ENCODE measurements at places on chromosomes 2 and 18.
A peak's percentile ranks its signal among the peaks of the same experiment; 100 is the strongest.

- no peak for DNase-seq
Observed at GRCh38 chr18:51611326-51611725, 413.8 kb upstream of the MEX3C start.

DNA sequence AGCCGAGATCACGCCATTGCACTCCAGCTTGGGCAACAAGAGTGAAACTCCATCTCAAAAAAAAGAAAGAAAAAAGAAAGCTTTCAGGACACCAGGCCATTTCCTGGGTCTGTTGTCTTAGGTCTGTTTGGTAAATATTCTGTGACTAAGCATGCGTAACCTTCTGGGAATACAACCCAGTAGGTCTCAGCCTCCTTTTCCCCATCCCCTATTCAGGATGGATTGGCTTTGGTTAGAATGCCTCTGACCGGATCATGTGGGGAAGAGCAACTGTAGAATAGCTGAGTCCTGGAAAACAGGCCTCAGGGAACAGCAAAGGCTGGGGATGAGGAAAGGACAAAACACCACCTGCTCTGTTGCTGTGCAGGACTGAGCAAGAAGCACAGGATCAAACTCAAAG is 1.6 kb upstream of the PDCL3 start:
- DNase-seq, result no peak

DNA sequence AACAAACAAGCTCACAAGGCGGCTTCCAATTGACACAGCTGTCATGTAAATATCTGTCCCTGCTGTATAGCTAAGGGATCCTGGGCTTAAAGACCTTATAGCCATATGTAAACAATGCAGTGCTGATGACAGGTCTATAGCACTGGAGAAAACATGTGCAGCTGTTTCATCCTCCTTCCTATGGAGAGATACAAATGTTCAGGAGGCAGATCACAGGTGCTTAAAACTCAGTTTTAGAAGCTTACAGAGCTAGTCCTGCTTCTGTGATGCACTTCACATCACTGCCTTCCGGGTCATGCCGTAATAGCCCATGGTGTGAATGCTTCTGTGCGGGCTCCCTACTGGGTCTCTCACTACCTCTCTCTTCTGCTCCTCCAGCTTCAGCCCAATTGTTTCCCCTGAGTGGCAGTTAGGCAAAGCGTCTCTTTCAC is 262.4 kb upstream of the CHST9 start:
- DNase-seq, result no peak

DNA sequence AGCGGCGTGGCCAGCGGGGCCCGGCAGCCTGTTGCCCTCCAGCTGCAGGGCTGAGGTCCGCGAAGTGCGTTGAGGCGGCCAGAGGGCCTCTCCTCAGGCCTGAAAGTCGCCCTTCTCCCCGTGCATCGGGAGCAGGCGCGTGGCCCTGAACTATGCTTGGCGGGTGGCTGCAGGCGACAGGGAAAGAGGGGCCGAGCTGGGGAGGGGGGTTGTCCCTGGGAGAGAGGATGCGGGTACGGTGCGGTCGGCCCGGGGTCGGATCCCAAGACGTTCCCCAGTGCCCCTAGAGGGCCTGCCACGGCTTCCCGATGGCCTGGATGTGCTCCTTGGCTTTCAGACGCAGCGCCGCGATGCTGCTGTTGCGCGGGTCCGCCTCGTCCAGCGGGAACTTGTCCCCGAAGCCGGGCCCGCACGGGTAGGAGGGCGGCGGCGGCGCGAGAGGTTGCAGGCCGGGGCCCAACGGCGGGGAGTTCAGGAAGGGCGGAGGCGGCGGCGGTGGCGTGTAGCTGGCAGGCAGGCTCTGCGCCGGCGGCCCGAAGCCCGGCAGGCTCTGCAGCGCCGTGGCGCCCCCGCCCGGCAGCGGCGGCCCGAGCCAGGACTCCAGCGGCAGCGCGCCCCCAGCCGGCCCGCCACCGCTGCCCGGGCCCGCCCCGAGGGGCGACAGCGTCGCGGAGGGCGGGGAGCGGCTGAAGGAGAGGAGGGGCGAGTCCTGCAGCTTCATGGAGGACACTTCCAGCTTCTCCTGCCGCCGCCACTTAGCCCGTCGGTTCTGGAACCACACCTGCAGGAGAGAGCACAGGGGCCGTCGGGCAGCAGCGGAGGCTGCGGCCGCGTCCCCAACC is 4.3 kb downstream of the RAX start:
- DNase-seq, result no peak

DNA sequence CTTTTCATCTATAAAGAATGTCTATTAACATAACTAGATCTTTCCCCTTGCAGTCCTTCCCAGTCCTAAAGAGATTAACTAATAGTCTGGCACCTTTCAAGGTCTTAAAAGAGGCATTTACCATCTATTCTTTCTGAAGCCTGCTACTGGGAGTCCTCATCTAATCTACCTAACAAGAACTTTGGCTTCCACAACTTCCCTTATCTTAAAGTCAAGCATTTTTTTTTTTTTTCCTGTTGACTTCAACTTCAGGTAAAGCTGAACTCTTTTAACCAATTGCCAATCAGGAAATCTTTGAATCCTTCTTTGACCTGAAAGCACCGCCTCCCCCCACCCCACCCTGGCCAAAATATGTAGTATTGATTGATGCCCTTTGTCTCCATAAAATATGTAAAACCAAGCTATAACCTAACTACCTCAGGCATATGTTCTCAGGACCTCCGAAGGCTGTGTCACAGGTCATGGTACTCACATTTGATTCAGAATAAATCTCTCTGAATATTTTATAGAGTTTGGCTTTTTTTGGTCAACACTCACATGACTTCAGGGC is 168.6 kb downstream of the PTPRM start:
- no peak for DNase-seq

DNA sequence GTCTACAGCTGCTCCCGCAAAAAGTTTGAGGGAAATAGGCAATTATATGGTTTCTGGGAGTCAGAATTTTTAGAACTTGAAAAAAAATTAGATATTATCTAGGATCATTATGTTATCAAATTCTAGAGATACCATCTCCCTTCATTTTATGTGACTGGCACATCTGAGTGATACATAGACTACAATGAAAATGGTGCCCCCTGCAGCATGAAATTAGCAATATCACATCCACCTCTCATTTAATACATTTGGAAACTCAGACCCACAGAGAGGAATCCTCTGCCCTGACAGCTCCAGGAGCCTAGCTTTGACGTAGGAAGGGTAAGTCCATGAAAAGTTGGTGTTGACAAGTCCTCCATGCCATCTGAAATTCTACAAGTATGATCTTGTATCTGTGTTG is 381.6 kb downstream of the SUCLG1 start:
- DNase-seq, result no peak

DNA sequence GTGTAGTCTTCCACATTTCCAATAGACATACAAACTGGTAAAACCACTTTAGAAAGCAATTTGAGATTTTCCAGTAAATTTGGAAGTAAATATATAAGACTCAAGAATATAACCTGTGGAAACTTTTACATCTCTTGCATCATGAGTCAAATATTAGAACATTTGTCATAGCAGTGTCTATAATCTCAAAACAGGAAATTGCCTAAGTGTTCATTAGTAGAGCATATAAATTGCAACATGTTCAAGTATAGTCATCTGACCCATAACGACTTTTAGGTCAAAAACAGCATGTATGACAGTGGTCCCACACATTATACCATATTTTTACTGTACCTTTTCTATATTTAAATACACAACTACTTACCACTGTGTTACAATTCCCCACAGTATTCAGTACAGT is 555.9 kb upstream of the VRK2 start:
- DNase-seq, result no peak

DNA sequence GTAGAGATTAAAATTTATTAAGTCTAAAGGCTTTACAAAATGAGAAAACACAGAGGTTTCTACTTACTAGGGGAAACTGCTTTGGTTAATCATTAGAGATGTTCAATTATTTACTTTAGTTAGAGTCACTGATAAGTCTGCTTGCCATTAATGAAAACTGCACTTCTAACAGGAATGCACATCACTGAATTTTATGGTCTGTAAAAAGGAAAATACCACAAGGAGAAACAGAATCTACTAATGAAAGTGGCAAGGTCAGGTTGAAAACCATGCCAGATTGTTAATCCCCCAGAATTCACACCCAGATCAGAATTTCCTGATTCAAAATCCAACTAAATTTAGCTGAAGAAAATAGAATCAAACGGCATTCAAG is 90.5 kb upstream of the GRB14 start:
- DNase-seq, result no peak

GRCh38 chr2:17877811-17878280 is 621 bp upstream of the KCNS3 start:
- DNase-seq, result no peak

- DNase-seq, result peak; percentile 59
Observed at GRCh38 chr2:150538651-150539201, 51.3 kb upstream of the RND3 start.

DNA sequence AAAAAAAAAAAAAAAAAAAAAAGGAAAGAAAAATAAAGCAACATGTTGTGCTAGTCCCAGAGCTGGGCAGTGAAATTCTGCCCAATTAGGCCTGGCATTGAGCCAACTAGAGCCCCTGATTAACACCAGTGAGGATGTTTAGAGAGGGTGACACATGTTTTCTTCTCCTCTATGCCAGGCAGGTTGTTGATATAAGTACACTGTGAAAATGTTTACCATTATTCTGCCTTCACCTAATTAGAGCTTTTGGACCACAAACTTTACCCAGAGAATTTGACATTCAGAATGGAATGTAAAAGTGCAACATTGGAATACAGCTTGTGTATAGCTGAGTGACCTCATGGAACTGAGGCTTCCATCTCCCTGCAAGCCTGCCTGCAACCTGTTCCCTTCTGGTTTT is 95.9 kb upstream of the MSH2 start:
- DNase-seq, result no peak

GRCh38 chr2:172722481-172722880 is 13.2 kb upstream of the RAPGEF4 start:
- no peak for DNase-seq

DNA sequence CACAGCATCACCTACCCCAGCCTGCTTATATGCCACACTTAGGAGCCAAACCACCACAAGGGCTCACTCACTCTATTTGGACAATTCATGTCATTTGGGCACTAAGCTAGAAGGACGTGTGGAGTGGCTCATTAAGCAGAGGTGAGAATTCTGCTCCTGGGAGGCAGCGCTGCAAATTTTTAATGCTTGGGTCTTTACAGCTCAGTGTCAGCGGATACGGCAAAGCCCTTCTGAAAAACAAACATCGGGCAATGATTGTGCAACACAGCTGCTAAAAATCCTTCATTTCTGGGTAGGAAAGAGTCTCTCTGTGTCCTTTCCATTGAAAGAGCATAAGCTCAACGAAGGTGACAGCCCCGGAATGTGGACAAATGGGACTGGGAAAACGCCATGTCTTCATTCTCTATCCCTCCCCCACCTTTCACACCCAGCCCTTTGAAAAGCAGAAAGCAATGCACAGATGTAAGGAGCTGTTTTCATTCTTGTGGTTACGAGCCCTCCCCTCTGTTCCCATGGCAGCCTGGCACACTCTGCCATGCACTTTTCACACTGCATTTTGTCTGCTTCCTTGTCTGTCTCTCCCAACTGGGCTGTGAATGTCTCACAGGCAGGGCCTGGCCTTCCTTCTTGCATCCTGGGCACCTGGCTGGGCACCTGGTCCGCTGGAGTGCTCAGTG is 16.0 kb downstream of the TMEM177 start:
- no peak for DNase-seq

DNA sequence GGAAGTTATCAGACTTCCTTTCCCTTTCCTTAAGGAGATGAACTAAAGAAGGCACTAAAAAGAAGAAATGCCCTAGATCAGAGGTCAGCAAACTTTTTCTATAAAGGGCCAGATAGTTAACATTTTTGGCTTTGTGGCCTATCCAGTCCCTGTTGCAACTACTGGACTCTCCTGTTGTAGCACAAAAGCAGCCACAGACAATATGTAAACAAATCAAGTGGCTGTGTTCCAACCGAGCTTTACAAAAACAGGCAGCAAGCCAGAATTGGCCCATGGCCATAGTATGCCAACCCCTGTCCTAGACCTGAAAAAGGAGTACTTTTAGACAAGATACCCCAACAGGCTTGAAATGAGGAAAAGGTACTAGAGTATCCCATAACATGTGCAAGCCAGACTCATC is 10.9 kb downstream of the NHEJ1 start:
- no peak for DNase-seq

GRCh38 chr2:195604706-195605105 is 52.3 kb upstream of the SLC39A10 start:
- no peak for DNase-seq

- no peak for DNase-seq
Observed at GRCh38 chr2:39954346-39954745, 175.3 kb upstream of the THUMPD2 start.

DNA sequence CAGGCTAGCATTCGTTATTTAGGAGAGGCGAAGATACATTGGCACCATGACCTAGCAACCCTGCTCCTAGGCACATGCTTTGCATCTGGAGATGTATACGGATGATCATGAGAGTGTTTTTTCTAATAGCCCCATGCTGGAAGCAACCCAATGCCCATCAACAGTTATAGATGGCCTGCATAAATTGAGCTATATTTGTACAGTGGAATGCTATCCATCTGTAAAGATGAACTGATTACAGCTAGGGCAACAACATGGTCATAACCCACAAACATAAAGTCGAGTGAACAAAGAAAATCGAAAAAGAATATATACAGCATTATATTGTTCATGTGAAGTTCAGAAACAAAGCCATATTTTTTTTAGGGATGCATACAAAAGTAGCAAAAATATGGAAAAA is 20.6 kb upstream of the CHRNA1 start:
- no peak for DNase-seq

- DNase-seq, result no peak
Observed at GRCh38 chr2:86453836-86454235, 12.7 kb downstream of the KDM3A start.
